Activated CD4-positive, alpha-beta T cell treated with anti-CD3 and anti-CD28 coated beads, Interleukin-2, amount 50 U/mL, for 48 hours (primary cell): ENCODE measurements at places on chromosomes 5 and 9.

DNA sequence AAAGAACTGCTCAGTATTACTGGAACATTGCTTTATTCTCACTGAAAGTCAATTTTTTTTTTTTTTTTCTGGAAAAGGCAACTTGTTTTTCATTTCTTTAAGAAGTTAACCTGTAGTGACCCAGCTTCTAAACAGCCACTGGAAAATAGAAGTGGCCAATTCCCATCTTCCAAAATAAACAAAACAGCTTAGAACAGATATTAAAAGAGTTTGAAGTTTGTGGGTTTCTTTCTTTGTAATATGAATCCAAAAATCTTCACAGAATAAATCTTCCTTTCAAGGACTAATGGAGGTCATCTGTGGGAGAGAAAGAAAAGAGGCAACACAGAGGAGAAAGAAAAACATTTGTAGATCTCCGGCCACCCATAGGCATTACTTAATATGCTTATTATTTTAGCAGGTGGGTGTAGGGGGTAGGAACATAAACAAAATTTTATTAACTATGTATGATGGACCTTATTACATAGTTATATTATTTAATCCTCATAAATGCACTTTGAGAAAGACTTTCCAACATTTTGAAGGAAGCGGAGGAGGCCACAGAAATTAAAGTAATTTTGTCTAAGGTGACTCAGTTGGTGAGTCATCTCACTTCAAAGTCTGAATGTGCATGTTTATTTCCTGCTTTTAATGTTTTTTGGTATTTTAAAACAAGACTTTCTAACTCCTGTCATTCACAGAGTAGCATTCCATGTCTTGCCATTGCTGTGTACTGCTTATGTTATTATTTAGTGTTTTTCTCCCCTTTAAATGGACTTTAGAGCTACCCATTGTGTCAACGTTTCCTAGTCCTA is 1791.8 kb upstream of the WWC1 start:
- no peak for DNase-seq

- no peak for DNase-seq
Observed at GRCh38 chr9:78397045-78397444, 100.1 kb downstream of the PSAT1 start.

DNA sequence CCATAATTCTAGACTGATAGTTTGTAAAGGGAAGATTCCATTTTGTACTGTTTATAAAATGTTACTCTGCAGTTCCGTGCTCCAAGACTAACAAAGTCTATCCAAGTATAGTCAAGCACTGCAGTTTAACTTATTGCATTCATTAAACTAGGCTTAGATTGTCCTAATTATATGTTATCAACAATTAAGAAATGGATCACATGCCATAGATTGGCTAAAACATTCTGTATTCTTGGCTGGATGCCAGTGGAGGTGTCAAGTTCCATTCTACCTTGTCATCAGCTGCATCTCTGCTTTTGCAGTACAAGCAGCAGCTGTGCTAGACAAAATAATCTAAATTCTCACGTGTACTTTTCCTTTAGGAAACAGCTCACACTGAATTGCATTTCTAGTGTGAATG is 69.4 kb upstream of the MEF2C start:
- DNase-seq = no peak

DNA sequence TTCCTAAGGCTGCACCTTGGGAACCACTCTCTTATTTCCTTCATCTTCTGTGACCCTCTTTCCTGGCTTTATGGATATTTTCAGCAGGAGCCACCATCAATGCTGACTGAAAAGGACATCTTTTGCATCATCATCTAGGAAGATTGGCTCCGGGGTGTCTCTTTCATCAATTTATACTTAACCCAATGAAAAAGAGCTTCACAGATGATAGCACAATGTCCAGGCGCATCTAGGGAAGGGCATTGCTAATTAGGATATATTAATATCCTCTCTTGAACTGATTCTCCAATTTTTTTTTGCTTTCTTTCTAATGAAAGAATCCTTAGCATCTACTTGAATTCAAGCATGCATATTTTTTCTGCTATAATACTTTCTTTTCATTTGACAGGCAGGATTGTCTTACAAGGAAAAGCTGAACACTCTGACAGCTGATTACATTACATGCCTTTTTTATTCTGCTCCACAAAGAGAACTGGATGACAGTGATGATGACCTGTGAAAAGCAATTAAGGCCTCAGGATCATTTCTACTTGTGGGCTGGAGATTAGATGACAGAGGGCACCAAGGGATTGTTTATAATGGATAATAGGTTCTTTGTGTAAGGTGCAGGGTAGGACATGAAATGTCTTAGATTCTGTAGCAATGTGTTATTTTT is 60.2 kb downstream of the PCSK1 start:
- no peak for DNase-seq

GRCh38 chr9:99441829-99442228 is 219.7 kb downstream of the SEC61B start:
- DNase-seq = no peak

DNA sequence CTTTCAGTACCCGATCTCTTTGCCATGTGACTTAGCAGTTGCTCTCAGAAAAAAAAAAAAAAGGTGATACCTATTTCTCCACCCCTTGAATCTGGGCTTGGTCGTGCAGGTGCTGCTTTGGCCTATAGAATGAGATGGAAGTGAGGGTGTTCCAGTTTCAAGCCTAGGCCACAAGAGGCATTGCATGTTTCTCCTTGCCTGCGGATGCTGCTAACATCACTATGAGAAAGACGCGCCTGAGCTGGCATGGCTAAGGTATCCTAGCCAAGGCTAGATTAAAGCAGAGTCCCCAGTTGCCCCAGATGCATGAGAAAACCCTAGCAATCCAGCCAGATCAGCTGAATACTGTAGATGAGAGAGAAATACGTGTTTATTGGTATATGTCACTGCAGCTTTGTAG is 14.7 kb upstream of the CSF1R start:
- DNase-seq = no peak

DNA sequence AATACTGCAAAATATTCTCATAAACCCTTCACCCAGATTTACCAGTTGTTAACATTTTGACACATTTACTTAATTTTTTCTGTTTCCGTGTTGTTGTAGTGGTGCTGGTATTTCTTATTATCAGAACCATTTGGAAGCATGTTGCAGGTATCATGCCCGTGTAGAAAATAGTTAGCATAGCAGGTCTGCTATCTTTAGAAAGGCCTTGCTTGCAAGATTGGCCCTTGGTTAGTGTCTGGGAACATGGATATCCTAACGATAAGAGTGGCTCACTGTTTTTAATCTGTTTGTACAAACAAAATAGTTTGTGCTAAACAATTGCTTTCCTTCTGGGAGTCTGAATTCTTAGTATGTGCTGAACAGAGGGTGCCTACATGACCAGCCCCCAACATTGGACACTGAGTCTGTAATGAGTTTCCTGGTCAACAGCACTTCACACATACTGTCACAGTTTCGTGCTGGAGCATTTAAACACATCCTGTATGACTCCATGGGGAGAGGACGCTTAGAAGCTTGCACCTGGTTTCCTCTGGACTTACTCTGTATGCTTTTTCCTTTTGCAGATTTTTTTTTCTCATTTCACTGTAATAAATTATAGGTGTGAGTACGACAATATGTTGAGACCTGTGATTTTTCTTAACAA is 66.9 kb downstream of the MAN2A1 start:
- no peak for DNase-seq

DNA sequence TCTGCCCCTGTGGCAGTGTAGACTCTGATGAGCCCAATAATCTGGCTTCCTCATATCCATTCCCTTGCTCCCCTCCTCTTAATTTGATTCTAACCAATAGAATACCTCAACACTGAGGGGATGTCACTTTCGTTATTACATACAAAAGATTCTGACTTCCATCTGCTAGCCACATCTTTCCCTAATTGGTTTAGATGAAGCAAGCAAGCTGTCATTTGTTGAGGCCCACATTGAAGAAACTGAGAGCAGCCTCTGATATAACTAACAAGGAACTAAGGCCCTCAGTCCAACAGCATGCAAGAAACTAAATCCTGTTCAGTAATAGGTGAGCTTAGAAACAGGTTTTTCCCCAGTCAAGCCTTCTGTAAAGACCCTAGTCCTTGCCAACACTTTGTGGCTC is 5.8 kb downstream of the ADAMTS6 start:
- no peak for DNase-seq

DNA sequence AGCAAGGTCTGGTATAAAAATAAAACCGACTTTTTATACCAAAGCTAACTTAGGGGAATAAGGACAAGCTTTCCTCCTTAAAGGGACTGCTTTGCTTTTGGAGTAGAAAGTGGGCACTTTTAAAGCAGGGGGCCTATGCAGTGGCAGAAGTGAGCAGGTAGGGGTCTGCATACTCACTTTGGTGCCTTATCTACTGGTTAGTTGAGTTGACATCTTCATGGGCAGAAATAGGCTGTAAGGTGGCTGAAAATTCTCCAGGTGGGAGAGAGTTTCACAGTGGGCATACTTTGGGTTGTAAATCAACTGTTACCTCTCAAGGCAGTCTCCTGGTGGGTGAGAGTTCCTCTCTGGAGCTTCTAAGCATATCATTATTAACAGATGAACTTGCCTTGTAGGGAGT is 24.8 kb downstream of the OSMR start:
- no peak for DNase-seq

- no peak for DNase-seq
Observed at GRCh38 chr9:23665051-23665450, 161.0 kb downstream of the ELAVL2 start.

- no peak for DNase-seq
Observed at GRCh38 chr5:107401470-107402122, 269.1 kb downstream of the EFNA5 start.

DNA sequence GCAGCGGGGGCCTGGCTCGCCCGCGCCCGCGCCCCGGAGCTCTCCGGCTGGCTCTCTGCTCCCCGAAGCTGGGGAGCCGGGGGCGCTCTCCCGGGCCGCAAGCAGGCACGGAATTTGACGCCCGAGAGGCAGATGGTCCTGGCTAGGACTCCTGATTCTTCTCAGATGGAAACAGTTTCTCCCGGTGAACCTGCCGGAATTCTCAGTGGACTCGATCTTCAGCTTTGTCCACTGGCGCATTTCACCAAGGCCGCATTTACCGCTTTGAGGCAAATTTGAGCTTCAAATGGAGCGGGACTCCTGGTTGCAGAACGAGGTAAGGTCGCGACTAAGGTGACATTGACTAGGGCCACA is 305.7 kb upstream of the KCNN2 start:
- DNase-seq = no peak

DNA sequence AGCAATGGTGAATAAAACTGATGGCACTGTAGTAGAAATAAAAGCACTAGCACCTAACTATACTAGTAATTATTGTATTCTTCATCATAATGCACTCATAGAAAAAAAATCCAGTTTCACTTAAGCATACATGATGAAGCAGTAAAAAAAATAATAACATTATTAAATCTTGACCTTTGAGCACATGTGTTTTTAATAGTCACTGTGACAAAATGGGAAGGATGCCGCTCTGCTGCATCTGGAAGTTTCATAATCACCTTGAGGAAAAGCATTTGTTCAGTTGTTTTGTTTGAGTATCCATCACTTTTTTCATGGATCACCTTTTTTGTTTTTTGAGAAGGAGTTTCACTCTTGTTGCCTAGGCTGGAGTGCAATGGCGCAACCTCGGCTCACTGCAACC is 13.2 kb downstream of the OR2K2 start:
- no peak for DNase-seq

GRCh38 chr5:14206028-14206725 is 63.0 kb downstream of the TRIO start:
- DNase-seq = no peak

GRCh38 chr9:105146677-105147076 is 97.8 kb upstream of the SLC44A1 start:
- no peak for DNase-seq

DNA sequence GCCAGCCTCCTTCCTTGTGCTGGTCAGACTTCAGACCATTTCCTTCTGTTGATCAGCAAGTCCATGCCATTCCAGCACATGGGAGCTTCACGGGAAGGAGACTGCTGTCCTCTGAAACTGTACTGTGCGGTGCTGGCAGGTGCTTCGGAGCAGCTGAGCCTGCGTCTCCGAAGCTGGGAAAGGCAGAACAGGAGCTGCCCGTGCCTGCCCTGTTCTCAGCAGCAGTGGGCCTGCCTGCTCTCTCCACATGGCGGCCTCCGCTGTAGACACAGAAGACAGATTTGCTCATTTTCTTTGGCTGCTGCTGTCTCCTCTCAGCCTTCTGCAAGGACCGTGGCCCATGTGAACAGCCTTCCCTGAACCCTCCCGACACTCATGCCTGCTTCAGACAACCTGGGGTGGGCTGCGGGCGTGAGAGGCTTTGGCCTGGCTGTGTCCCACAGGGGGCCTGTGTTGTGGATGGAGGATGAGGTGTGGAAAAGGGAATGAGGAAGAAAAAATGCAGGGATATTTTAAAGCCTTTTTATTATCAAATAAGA is 43.1 kb downstream of the HABP4 start:
- DNase-seq = no peak

- no peak for DNase-seq
Observed at GRCh38 chr9:96660692-96661248, 5.7 kb upstream of the PRXL2C start.

GRCh38 chr5:157384971-157385709 is 74.9 kb upstream of the NIPAL4 start:
- DNase-seq = no peak
